AG20443 (cell line): ENCODE measurements at places on chromosomes 7 and 10.

DNA sequence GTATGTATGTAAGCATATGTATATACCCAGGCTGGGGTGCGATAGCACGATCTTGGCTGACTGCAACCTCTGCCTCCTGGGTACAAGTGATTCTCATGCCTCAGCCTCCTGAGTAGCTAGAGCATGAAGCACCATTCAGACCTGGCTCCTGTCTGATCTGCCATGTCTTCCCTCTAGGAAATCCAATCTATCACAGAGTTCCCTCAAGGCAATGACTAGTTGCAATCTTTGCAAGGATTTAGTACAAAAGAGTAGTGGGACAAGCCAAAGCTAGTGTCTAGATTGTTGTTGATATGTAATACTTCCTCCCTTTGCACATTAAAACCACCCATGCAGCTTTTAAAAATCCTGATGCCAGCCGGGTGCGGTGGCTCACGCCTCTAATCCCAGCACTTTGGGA, 60.5 kb upstream of the PRKAR2B start:
- DNase-seq, result no peak

DNA sequence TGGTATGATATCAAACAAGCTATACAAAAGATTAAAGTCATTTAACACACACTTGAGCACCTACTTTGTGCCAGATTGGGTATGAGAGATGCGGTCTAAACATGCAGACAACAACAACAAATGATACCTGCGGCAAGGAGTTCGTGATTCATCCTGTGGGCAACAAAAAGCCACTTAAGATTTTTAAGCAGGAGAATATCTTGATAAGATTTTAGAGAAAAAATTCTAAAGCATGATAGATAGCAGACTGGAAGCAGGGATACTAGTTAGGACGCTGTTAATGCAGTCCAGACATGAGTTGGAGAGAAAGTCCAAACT, 1.6 kb upstream of the KBTBD2 start:
- DNase-seq, result no peak

DNA sequence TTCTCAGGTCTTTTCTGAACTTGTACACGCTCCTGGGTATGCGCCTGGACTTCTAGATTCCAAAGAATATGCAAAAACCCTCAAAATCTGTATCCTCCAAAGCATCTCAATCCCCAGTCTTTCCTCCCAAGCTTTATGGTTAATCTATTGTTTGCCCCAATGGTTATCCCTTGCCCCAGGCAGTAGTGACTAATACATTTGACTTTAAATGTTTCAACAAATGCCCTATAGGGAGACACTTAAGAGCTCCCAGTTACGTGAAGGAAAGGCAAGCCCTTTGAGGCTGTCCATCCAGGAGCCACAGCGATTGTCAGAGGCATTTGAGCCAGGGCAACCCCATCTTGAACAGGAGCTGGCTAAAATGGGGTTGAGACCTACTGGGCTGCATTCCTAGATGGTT, 12.7 kb upstream of the FOXL3 start:
- DNase-seq, result no peak

GRCh38 chr10:97185326-97186058, at the start of gene SLIT1:
Gene SLIT1, minus strand, starts transcription at chr10:97185959. Its CDS starts 285 bp downstream, at chr10:97185674.
- DNase-seq, result no peak

DNA sequence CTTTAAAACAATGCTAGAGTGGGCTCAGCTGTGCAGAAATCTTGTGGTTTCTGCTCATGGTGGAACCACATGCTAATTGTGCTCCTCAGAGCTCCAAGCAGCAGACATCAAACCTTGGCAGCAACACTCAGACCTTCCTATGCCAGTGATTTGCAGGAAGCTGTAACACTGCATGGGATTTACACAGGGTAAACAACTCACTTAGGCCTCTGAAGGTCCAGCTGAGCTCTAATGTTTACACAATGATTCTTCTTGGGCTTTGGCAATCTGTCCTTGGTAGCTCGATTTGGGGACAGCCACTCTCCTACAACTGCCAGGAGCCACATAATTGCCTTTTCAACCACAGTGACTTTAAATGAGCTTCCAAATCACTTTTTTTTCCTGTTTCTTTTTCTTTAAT, 97.7 kb upstream of the PDLIM1 start:
- DNase-seq, result no peak

DNA sequence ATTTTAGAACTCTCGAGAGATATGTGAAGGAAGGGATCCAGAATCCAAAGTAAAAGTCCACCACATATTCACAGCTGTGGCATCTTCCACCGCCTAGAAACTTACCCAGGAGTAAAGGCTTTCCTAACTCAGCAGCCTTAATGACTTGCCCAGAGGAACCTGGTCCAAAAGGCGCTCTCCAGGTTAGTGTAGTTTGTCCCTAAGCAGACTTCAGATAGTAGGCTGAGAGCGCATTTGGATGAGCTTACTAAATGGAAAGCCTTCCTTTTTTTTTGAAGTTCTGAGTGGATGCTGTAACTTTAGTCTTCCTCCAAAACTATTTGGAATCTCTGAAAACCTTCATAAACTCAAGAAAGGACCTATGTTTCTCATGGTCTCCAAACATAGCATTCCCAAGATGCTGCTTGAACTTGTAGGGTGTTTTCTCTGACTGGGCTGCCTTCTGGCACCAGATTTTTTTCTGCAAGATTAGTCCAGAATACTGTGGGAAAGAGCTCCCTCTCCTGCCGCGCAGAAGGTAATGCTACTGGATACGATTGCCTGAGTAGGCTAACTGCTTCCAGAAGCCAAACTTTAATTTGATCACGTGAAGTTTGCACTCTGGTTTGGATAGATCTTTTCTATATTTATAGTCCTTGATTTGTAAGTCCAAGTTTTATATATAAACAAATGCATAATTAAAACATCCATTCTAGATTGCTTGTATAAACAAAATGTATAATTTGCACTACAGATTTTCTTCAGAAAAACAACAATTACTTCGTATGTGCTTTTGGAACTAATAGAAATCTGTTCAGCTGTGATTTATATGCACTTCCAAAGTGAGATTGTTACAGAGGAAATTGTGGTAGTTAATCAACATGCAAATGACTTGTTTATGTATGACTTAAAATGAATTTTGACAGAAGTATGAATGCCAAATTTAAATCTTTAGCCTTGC, 19.6 kb upstream of the GPR37 start:
- DNase-seq, result peak; percentile 77

- no peak for DNase-seq
Measured at GRCh38 chr10:23174977-23175512, 17.1 kb upstream of the PTF1A start.

DNA sequence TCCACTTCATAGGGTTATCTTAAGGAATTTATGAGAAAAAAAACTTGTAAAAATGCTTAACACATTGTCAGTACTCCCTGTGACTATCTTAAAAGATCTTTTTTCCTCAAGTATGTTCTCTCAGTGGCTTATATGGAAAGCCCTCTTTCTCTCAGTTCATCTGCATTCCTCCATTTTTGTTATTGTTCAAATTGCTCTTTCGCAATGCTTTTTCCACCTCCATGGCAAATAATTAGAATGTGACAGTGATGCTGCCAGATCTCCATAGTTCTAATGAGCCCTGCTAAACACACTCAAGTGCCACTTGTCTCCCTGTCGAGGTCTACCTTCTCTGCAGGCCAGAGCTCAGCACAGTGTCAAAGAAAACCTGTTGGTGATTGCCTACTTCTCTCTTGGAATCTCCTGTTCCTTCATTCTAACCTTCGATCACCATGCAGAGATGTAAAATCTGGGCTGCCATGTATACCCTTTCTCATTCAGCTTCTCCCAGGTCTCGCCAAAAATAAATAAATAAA, 37.2 kb upstream of the ABCB5 start:
- no peak for DNase-seq

DNA sequence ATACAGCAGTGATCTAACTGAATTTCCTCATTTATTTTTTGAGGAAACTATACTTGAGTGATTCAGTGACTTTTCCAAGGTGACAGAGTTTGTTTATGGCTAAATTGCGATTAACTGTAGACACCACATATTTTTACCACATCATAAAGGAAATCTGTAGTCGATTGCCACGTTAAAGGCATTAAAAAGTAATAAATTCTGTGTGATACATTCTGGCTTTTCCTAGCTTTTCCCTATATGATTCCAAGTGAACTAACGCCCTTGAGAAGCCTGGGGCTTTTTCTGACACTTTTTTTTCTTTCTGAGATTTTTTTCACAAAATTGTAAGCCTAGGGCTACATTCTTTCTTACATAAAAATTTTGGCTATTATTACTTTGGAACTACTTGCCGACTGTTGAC, 266.9 kb downstream of the BICC1 start:
- DNase-seq, result no peak

DNA sequence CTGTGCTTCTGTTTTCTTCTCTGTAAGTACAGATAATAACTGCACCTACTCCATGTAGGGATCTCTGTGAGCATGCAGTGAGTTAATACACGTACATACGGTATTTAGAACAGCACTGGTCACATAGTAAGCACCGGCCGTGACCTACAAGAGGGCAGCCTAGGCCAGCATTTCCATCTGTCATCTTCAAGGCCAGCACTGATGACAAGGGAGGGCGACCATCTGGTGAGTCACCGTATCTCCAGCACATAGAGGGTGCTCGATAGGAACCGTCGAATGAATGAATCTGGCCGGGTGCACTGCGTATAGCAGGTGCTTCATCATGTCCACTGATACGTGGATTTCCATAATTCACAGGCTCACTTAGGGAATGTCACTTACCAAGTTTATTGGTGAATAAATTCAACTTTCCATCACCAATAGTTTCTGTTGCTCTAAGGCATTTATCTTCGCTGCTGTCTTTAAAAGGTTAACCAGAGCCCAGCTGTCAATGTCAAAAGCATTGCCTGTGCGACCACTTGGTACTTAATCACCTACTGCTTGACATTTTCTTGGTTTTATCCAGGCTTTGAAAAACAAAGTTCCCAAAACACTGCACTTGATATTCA, 8.3 kb downstream of the NOD1 start:
- no peak for DNase-seq

DNA sequence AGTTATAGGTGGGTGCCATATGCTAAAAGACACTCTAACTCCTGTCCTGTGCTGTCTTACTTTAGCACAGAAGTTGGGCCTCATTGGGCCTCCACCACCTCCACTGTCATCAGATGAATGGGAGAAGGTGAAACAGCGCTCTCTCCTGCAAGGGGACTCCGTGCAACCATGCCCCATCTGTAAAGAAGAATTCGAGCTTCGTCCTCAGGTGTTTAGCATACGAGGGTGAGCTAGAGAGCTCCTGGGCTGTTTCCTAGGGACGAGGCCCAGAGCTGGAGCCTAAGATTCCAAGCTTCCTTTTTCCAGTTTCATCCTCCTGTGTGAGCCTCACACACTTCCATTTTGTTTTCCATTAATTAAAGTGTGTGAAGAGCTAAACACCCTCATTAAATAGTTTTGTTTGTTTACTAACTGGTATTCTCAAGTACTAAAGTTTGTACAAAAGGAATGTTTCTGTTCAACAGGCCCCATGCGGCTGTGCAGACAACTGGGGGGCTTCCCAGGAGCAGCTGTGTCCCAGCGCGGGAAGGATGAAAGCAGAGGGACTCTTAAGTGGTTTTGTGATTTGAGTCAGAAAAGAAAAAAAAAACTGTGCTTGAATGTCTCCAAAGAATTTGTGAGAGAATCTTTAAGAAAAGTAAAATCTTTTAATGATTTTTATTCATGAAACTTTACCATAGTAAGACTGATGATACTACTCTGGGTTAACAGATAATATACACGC, 14.1 kb downstream of the RNF32 start:
- no peak for DNase-seq

DNA sequence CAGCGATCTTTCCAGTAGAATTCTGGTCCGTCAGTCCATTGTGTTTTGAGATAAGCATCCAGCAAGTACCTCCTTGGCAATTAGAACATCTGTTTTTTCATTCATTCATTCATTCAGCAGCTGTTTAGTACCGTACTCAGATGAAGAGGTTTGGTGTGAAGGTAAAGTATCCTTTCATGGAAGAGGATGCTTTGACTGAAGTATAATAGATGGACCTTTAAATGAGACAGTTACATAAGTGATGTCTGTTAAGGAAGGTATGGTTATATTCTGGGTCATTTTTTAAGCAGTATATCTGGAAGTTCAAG, 1.2 kb downstream of the MAPK8 start:
- no peak for DNase-seq

DNA sequence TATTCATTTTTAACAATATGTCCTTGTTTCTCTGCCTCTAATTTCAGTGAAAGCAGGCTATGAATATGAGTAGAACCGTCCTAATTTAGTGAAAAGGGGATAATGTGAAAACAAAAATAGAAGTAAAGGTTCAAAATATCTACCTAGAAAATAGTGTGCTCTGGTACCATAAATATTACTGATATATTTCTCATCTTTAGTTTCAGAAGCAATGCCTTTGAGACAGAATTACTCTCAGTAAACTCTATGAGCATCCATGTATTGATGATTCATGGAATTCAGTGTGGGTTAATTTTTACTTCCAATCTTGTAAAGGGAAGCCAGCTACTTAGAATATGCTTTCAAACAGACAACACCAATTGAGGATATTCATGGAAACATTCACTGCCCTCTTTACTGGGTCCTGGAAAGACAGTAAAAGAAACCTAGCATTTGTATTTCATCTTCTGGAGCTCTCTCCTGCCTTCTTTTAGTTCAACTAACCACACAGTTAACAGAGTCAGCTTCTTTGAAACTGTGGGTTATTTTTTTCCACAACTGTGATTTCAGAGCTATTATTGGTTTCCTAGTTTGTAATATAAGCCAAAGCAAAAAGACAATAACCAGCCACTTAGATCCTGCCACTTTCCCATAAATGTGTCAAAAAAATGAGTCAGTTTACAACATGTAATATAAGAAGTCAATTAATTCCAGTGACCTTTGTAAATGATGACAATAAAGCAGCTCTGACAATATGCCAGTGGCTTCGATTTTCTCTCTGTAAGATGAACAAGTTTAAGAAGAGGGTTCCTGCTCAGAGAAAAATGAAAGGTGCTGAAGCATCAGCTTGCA, 1.7 kb downstream of the LRRN3 start:
- DNase-seq, result no peak

DNA sequence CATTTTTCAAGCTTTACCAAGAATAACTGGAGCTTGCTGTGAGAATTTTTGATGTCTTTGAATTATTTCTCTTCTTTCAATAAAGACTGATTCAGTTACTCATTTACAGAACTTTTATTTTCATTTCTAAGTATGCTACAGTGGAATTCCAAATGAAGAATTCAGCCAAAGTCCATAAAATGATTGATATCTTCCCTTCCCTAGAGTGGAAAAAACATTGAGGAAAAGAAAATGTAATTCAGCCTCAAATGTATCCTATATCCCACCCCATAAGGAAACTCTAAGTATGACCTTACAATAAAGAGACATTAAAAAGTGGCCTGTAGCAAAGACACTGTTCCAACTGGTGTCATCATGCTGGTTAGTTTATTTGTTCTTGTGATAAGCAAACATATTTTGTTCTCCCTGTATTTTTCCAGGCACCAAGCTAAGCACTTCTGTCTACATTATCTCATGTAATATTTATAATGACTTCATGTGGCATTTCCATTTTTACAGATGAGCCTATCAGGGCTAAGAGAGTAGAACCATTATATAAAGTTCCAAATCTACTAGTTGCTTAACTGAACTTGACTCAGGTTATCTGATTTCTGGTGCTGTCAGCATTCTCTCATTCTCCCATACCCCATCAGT, 450.4 kb downstream of the NEBL start:
- DNase-seq, result no peak
